GM10248 (cell line): ENCODE measurements at places on chromosomes 3 and 15.

DNA sequence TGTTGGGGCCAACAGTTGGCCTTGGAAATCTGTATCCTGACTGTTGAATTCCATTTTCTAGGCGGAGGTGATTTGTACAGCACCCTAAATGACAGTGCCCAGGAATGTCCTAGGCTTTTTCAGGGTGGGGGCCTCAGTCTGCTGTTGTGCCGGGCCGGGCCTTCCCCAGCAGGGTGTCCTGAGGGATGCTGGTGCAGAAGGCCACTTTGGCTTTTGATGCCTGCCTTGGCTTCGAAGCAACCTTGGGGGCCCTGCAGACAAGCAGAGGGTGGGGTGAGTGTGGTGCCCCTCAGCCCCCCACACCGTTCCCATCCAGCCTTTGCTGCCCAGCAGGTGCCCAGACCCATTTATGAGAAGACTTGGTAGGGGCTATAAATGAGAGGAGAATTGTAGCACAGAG is 33.0 kb downstream of the SYNM start:
- DNase-seq = no peak

GRCh38 chr15:67505675-67506572 is 15.0 kb upstream of the C15orf61 start:
- DNase-seq = peak; percentile 16

- no peak for DNase-seq
Measured at GRCh38 chr3:119856695-119857094, 74.8 kb downstream of the NR1I2 start.

GRCh38 chr3:63519426-63519825 is 133.0 kb upstream of the SNTN start:
- no peak for DNase-seq

- DNase-seq = peak; percentile 38
Measured at GRCh38 chr15:101275018-101275417, 2.3 kb downstream of the SELENOS start.

DNA sequence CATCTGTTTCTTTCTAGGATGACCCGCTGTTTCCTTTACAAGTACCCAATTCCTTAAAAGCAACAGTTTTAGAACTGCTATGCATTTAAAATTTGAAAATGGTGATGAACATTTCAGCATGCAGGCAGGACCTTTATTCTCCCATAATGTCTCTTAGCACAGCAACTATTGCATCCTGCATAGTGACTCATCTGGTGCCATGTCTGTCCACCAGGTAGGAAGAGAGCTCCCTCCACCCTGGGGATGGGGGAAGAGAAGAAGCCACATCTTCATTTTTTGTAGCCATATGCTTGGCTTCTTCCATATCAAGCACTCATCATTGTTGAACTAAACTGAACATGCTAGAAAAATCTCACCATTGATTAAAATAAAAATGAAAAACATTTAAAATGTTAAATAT is 9.9 kb downstream of the GPR15 start:
- DNase-seq = no peak

GRCh38 chr15:97057503-97057902 is 727.0 kb downstream of the NR2F2 start:
- no peak for DNase-seq

- DNase-seq = no peak
Measured at GRCh38 chr15:89502867-89503595, 6.6 kb upstream of the RHCG start.

- DNase-seq = no peak
Measured at GRCh38 chr15:35674873-35675781, 129.2 kb upstream of the DPH6 start.

GRCh38 chr3:5019411-5020241 is 40.4 kb downstream of the BHLHE40 start:
- DNase-seq = no peak

DNA sequence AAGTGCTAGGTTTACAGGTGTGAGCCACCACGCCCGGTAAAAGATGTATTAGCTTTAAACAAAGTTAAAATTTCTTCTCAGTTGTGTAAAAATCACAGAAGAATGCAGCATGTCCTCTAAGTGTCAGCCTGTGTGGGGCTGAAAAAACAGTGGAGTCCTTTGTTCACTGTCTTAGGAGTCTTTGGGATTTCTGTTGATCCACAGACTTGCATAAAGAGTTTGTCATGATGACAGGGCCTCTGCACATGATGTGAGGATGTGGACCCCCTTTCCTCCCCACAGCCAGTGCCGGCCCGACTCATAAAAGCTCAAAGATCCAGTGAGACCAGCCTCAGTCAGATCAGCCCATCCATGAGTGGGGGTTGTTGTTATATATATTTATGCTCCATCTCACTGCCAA is 49.0 kb upstream of the GOLGA8J start:
- no peak for DNase-seq

- DNase-seq = no peak
Measured at GRCh38 chr3:112759681-112760080, 87.0 kb downstream of the CD200R1L start.

GRCh38 chr3:23201154-23201838 is 1.8 kb upstream of the UBE2E2 start:
- no peak for DNase-seq

DNA sequence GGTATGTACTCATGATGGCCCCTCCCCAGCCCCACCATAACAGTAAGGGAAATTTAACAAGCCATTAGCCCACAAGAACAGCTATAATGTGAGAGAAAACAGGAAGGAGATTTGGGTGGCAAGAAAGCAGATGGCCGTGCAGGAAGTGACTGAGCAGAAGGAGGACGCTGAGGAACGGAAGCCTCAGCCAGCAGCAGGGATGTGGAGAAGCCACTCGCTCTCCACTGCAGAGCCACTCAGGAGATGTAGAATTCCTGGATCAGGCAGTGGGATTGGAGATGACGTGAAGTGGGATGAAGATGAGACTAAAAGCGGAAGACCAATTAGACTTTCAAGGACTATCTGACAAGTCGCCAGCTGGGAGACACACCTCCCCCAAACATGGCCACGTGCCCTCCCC is 31.2 kb downstream of the PRR23E start:
- DNase-seq = no peak

GRCh38 chr15:62209322-62209721 is 44.2 kb upstream of the C2CD4B start:
- DNase-seq = no peak

GRCh38 chr3:184236636-184237035 is 7.3 kb downstream of the VWA5B2 start:
- no peak for DNase-seq

DNA sequence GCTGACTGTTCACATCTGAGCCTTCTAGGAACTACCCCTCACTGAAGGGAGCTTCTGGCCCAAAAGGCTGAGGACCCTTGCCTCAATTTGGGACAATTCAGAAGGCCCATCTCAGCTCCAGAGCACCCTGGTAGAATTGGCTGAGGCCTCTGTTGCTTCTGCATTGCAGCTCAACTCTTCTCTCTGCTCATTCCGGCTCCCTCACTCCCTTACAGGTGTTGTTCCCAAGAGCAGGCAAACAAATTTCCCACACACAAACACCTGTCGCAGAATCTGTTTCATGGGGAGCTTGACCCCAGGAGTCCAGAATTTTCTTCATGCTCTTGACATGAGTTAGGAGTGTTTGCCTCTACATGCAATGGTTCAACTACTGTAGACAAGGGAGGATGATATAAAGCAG is 78.7 kb downstream of the CRYGS start:
- DNase-seq = no peak

- DNase-seq = no peak
Measured at GRCh38 chr15:88419830-88420229, 47.4 kb downstream of the MRPL46 start.

DNA sequence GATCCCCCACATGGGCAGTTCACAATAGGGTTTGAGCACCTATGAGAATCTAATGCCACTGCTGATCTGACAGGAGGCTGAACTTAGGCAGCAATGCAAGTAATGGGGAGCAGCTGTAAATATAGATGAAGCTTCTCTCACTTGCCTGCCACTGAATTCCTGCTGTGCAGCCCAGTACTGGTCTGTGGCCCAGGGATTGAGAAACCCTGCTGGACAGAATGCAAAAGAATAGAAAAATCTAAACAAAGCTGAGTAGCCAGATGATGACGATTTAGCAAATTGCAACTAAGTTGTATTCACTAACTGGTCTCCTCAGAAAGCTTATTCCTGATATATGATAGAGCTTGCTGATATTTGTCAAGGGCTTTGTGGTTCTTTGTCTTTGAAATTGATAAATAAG is 34.3 kb upstream of the APH1B start:
- no peak for DNase-seq

- DNase-seq = no peak
Measured at GRCh38 chr3:21747376-21747775, 3.6 kb downstream of the ZNF385D start.

GRCh38 chr3:64316971-64317370 is 91.7 kb upstream of the PRICKLE2 start:
- no peak for DNase-seq

GRCh38 chr3:172808969-172809546 is 58.5 kb downstream of the ECT2 start:
- DNase-seq = no peak

DNA sequence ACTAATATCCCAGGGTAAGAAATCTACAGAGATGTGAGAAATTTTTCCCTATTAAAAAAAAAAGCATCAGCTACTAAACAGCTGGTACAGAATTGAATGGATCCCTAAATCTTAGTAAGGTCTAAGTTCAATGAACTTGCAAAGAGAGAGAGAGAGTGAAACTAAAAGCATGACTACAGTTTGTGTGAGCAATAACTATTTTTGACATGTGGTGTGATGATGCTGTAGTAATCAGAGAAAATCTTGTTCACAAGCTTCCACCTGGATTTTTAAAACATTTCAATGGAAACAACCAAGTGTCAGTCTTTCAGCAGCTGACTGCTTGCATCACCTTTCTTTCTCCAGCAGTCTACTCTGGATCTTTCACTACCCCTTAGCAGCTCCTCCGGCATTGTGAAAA is 45.2 kb upstream of the ABI3BP start:
- no peak for DNase-seq

- no peak for DNase-seq
Measured at GRCh38 chr3:58628823-58629562, 37.6 kb downstream of the FAM3D start.

DNA sequence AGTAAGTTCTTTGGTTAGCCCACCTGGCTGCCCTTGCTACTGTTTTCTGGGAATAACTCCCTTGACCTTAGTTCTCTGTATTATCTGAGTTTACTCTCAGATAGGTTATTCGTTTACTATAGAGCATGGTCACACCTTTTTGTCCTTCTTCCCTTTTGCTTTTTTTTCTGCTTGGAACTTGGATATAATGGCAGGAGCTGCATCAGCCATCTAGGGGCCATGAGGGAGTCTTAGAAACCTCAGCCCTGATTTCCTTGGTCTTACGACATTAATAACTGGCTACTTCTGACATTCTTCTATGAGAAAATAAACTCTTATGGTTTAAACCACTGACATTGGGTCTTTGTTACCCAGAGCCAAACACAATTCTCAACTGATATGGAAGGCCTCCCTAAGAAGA is 3.4 kb upstream of the SLC51B start:
- DNase-seq = no peak

GRCh38 chr3:21484057-21484827 is 266.8 kb downstream of the ZNF385D start:
- peak; percentile 9 for DNase-seq

GRCh38 chr15:91039996-91040395 is 17.6 kb upstream of the VPS33B start:
- no peak for DNase-seq

DNA sequence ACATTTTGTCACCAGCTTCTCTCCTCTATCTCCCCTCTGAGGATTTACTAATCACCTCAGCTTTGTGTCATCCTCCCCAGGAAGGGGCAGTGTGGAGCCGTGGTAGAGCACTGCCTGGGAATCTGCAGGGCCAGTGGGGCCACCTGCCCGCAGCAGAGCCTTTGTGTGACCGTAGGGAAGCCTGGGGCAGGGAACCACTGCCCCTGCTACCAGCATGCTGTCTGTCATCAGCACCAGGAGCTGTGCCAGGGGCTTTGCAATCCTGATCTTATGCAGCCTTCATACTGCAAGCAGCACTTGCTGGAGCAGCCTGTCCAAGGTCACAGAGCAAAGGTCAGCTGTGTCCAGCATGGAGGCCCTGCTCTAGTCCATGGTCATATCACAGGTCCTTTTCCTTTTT is 170.2 kb upstream of the IL12A start:
- no peak for DNase-seq

DNA sequence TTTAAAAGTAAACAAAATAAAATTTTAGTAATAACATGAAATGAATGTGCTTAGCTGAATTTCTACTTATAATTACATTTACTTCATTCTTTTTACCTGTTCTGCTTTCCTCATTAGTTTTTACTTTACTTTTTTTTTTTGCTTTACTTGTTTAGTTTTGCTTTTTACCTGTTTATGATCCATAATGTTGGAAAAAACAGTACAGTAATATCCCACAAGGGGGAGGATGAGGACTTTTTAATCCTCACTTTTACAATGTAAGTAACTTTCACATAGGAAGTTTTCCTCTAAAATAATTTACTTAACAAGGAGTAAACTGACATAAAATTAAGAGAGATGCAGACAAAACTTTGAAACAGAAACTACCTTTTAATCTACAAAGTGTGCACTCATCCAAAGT is 268.7 kb downstream of the TBC1D5 start:
- no peak for DNase-seq

DNA sequence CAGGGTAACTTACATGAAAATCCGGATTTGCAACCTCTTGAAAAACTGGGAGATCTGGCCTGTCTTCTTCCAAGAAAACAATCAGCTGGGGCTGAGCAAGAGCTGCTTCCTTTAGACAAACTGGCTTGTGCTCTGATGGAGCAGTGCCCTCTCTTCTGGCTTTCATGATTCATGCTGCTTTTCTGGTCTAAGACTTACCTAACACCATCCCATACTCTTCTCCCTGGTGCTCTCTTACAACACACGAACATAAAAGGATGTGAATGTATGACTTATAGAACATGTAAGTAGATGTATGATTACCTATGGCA is 9.9 kb downstream of the TJP1 start:
- DNase-seq = no peak

GRCh38 chr15:40506964-40507571 is 36.3 kb downstream of the CHST14 start:
- peak; percentile 81 for DNase-seq

GRCh38 chr15:71231758-71232157 is 116.5 kb downstream of the THSD4 start:
- DNase-seq = no peak

DNA sequence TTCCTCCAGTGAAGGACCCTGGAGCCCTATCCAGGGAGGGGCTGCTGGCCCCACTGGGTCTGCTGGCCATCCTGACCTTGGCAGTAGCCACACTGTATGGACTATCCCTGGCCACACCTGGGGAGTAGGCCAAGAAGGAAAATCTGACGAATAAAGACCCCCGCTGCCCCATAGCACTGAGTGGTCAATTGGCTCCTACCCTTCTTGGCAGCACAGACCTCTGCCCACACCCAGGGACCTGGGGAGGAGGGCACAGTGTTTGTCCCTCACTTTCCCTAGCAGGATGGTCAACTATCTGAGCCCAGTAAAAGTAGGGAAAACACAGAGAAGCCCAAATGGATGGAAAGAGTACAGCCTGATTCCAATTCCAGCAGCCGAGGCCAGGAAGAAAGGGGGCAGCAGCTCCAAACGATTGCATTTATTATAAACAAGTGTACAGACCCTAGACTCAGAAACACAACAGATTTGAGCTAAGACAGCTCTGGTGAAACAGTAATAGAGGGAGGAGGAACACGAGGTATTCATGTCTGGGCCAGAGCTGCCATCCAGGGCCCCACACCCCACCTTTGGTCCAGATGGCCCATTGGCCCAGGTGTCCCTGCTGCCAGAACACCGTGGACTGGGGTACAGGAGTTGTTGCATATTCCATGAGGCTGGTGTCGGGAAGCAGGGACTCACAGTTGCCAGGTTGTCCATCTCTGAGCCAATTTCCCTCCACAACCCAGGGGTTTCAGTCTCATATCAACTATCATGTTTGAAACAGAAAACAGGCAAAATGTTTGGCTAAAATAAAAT is 21.1 kb downstream of the ATRIP start:
- DNase-seq = no peak

GRCh38 chr3:37053753-37054152 is 60.4 kb downstream of the MLH1 start:
- no peak for DNase-seq
